ENCODE measurements at places on chromosomes 3 and 15.

DNA sequence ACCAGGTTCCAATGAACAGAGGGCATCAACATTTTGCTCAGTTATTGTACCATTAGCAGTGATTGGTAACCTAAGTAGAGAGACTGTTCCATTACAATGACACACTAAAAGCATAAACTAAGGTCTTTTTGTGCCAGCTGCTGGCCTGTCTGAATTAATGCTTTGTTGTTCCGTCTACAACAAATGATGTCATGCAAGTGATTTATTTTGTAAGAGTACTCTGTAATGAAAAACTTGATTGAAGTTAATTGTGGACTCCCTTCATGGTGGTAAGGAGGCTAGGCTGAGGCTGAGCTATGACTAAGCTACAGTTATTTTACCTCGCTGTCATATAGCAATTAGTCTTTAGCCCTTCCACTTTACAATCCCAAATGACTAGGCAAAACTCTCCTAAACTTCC lies 23.2 kb downstream of the RCN2 start:
- no peak for DNase-seq

DNA sequence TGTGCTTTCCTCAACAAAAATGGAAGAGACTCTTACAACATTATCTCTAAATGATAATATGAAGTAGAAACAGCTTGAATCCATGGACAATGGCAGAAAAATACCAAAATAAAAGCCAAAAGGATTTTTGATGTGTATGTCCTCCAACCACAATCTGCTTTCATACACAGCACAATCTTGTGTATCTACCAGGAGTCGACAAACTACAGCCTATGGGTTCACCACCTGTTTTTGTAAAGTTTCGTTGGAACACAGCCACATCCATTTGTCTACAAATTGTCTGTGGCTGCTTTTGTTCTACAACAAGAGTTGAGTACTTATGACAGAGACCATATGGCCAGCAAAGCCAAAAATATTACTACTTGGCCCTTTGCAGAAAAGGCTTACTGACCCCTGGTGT lies 88.7 kb upstream of the UBE2E2 start:
- no peak for DNase-seq

GRCh38 chr3:48852151-48852550 lies 4.5 kb upstream of the PRKAR2A start:
- DNase-seq, result no peak

DNA sequence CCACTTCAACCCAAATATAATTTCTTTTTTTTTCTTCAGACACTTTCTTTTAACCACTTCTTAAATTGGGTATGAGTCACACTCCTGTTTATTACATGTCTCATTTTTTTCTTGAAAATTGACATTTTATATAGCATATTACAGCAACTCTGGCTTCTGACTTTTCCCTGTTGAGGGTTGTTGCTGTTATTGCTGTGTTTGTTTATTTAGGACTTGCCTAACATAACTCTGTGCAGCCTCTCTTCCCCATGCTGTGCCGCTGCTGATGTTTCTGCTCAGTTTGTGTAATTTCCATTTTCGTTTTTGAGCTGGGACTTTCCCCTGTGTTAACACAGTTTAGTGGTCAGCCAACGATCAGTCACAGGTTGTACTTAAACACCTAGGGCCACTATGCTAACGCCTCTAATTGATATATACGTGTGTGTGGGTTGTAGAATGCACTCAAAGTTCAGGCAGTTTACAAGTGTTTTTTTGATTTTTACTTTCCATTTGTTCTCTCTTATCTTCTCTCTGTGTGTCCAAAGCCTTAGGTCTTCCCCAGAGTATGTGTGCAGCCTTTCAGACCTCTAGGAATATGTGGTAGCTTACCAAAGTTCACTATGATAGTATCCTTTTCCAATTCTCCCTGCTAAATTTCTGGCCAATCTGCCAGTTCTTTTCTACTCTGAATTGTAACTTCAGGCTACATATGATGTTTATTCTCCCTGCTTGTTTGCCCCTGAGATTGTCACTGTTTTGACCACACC lies 337.2 kb downstream of the ZBTB20 start:
- no peak for DNase-seq

- DNase-seq, result no peak
Observed at GRCh38 chr3:112466020-112466419, 33.3 kb downstream of the BTLA start.

GRCh38 chr3:123423031-123423430 lies 25.9 kb downstream of the ADCY5 start:
- no peak for DNase-seq

DNA sequence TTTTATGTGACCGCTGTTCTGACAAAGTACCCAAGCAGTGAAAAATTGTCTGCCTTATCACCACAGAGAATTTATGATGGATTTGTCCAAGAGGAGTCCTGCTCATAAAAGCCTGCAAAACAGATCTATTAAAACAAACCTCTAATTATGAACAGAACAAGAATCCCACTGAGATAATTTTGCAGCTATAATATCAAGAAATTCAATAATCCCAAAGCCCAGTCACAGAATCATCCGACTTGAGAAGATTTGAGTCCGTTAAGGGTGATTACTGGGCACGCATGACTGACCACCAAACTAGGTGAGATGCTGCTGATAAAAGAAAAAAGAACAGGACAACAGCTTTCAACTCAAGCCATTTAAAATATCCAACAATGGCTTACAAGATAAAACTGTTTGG lies 231.0 kb upstream of the WNT5A start:
- DNase-seq, result no peak

GRCh38 chr3:9247361-9247940 lies 2.0 kb downstream of the SRGAP3 start:
- DNase-seq, result no peak

- DNase-seq, result no peak
Observed at GRCh38 chr3:15345608-15346137, 13.3 kb upstream of the SH3BP5 start.
